Hematopoietic multipotent progenitor cell treated with erythropoietin and hydrocortisone succinate and interleukin-3 and kit ligand, for 17 days (in vitro differentiated cells): ENCODE measurements at places on chromosomes 7 and 10.
A peak's percentile ranks its signal among the peaks of the same experiment; 100 is the strongest.

DNA sequence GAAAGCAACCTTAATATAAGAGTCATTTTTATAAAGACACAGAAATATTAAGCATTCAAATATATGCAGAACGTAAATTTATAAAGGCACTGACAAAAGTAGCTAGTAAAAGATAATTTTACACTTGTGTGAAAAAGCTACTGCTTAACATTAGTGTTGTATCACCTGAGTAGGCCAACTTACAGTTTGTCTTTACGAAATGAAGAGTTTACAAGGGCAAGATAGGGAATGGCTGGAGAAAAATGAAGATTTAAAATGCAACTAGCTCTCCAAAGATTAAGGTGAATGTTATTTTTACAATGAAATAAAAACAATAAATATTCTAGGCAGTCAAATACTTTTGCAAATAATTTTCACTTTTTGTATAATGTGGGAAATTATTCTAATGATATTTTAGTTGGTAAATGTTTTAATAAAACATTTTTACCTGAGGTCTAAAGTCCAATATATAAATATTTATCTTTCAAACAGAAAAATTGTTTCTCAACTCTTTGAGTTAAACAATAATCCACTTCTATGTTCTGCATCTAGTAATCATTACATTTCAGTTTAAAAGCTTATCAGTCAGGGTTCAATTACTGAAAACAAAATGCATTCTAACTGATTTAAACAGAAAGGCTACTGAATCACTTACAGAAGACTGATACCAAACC, 382.6 kb downstream of the IPMK start:
- no peak for DNase-seq

GRCh38 chr10:108147346-108147745, 982.8 kb upstream of the SORCS1 start:
- no peak for DNase-seq

- peak; percentile 49 for DNase-seq
Observed at GRCh38 chr10:109982123-109982522, 25.7 kb upstream of the ADD3 start.

DNA sequence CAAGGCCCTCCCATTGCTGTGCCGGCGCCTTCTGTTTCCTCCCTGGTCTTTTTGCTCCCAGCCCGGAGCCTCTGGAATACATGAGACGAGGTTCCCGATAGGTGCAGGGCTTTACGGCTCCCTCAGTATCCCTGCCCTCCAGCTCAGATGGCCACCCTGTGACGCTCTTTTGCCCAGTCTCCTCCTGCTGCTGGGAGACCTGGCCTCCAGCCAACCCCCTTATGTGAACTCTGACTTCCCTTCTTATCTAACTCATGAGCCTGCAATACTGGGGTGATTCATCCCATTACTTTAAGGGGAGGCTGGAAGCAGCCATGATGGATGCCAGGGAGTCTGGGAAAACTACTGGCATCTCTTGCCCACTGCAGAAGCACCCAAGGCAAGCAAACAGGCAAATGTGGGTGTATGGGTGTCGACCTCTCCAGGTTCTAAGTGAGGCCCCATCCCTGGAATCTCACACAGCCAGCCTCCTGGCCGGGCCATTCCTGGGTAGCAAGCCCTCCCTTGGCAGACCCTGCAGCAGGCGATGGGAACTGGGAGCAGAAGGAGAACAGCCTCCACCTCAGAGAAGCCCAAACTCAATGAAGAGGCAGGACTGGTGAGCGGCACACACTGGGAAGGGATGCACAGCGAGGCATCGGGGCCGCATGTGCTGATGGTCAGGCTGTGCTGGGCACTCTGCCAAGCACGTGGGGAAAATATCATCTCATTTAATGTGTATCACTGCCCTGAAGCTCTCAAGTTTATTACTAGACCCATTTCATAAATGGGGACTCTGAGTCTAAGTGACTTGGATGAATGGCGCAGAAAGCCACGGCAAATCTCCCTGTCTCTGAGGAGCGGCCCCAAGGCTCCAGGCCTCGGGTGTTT, 97.5 kb downstream of the FAM53B start:
- DNase-seq, result peak; percentile 86

DNA sequence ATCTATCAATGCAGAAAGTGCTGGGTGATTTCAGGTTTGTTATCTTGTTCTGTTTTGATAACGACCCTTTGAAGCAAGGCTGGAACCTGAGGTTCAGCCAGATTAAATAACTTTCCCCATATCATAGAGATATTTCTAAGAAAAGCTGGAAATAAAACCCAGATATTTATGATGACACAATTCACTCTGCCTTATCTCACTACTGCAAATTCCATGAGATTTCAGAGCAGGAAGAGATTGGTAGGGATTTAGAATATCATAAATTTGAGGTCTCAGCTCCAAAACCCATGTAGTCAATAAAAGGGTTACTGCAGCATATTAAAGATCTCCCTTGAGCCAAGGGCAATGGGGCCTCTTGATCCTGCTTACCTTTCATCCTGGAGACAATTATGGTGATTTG, 692.5 kb upstream of the IGFBP3 start:
- no peak for DNase-seq

DNA sequence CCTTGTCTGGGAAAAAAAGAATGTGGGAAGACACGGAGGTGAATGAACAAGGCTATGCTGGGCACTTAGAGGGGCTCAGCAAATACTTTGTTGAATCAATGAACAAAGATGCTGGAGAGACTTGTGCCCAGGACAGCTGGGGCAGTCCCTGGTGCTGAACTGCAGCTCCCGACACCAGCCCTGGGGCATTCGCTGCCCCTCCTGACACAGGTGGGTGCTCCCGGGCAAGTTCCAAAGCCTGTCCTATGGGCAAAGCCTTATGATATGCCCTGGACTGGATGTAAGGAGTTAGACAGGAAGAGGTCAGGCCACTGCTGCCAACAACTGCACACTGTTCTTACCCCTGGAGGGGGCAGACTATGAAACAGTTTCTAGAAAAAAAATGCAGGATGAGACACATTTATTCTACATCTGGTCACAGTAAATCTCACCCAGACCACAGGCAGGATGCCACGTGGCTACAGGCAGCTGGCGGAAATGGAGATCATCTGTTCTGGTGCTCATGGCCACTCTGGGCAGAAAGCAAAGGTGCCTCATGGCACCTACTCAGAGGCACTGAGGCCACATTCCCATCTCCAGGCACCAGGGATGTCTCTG, 21.9 kb upstream of the FRAT2 start:
- no peak for DNase-seq

DNA sequence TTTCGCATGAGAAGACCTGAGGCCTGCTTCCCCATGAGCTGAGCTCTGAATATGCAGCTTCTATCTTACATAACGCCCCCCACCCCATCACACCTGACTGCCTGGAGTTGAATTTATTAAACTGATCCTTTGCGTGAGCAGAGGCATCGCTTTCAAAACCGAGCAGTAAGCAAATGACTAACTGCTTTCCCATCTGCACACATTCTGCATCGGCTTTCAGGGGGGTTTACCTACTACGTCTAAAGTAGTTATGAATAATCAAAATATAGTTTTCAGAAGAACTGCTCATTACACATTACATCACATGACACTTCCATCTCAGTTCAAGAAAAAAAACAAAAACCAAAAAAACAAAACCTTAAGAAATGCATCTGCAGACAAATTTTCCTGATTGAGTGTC, 54.7 kb upstream of the EGR2 start:
- DNase-seq, result no peak

DNA sequence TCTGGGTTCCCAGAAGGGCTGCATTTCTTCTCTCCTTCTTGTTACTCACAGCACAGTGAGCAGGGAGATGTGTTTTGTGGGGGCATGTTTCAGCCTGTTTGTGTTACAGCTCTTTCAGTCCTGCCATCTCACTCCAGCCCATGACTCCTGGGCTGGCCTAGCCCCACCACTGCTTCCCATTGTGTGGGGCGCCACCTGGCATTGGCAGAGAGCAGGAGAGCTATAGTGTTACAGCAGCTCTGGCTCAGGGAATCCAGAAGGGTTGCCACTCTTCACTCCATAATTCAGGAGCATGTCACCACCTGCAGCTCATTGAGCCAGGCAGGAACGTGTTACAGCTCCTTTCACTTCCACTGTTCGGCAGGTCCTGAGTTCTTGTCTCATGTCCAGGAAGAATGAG, 30.0 kb downstream of the CLDN12 start:
- no peak for DNase-seq

- no peak for DNase-seq
Observed at GRCh38 chr10:62671104-62671503, 133.4 kb upstream of the ADO start.

DNA sequence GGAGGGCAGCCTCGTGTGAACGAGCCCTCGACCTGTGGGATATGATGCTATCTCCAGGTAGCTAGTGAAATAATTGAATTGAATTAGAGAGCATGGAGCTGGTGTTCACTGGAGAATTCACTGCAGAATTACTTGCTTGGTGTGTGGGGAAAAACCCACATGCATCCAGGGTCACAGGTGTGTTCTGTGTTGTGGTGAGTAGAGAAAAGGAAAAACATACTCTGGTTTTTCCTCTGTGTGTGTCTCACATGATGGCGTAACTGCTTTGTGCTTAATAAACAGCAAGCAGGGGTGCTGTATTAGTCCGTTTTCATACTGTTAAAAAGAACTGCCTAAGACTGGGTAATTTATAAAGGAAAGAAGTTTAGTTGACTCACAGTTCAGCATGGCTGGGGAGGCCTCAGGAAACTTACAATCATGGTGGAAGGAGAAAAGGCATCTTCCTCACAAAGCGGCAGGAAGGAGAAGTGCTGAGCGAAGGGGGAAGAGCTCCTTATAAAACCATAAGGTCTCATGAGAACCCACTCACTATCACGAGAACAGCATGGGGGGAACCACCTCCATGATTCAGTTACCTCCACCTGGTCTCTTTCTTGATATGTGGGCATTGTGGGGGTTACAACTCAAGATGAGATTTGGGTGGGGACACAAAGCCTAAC, 62.6 kb downstream of the TACR2 start:
- no peak for DNase-seq

- DNase-seq, result no peak
Observed at GRCh38 chr10:36388166-36388565, 737.2 kb upstream of the ANKRD30A start.

- DNase-seq, result no peak
Observed at GRCh38 chr10:47401874-47402640, 18.0 kb upstream of the ZNF488 start.
